ENCODE measurements at places on chromosomes 3 and 15.
A peak's percentile ranks its signal among the peaks of the same experiment; 100 is the strongest.

GRCh38 chr3:115638241-115638640 lies 14.9 kb downstream of the GAP43 start:
- no peak for DNase-seq

DNA sequence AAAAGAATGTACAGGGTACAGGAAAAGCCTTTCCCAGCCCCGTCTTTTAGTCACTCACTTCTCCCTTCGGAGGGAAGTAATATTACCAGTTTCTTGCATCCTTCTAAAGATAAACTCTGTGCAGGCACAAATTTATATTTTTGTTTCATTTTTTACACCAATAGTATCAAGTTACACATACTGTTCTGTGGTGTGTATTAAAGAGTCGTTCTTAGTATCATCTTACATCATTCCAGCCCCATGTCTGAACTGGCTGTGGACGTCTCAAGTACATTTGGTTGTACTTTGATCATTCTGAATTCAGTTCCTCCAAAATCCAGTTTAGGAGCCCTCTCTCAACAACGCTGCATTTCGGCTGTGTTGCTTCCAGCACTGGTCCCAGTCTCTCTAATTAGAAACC lies 68.7 kb downstream of the LMLN start:
- DNase-seq = no peak

- no peak for DNase-seq
Measured at GRCh38 chr15:78923480-78924360, 21.1 kb downstream of the CTSH start.

GRCh38 chr3:172520301-172520831 lies 2.9 kb downstream of the TNFSF10 start:
- DNase-seq = no peak

DNA sequence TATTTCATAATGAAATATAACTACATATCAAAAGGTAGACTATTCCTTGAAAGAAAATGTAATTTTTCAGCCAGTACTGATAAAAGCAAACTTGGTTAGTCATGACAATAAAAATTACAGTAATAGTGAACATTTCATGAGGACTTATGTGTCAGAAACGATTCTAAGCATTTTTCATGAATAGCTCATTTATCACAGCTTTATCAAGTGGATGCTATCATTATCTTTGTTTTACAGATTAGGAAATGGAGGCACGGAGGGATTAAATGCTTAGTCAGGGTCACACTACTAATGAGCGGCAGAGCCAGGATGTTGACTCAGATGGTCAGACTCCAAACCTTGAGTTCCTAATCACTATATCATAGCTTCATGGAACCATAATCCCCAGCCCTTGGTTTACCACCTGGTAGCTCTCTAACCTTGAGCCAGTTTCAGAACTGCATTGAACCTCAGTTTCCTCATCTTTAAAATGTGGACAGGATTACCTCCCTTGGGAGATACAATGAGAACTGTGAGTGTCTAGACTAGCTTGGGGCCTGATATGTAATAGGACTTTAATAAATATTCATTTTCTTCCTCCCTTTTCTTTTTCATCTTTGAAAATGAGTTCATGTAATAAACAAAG lies 85.4 kb downstream of the TNIK start:
- no peak for DNase-seq

DNA sequence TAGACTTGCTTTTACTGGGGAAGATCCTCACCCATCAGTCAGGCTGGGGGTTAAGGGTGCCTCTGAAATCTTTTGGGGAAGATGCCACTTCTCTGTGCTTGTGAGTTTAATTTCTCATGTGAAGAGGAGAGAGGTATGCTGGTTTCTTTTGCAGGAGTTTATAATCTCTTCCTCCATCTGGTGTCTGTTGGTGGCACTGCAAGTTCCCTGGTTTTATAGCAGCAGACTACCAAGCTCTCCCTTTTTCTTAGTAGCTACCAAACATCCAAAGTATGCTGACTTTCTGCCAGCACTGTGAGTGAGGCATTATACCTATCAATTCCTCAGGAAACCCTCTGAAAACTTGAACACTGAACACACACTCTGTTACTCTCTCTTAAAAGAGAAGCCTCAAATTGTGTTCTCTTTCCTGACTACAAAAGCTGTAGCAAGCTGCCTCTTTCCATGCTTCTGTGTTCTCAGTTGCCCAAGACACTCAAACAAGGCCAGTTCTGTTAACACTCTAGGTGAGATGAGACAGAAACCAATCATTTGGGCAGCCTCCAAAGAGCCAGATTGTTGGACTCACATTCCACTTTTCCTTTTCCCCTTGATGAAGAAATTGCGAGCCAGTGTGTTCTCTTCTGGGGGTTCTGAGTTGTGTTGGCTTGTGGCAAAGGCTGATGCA lies 299.5 kb downstream of the GAP43 start:
- DNase-seq = no peak

- DNase-seq = no peak
Measured at GRCh38 chr15:41487802-41488201, 5.9 kb upstream of the ITPKA start.

DNA sequence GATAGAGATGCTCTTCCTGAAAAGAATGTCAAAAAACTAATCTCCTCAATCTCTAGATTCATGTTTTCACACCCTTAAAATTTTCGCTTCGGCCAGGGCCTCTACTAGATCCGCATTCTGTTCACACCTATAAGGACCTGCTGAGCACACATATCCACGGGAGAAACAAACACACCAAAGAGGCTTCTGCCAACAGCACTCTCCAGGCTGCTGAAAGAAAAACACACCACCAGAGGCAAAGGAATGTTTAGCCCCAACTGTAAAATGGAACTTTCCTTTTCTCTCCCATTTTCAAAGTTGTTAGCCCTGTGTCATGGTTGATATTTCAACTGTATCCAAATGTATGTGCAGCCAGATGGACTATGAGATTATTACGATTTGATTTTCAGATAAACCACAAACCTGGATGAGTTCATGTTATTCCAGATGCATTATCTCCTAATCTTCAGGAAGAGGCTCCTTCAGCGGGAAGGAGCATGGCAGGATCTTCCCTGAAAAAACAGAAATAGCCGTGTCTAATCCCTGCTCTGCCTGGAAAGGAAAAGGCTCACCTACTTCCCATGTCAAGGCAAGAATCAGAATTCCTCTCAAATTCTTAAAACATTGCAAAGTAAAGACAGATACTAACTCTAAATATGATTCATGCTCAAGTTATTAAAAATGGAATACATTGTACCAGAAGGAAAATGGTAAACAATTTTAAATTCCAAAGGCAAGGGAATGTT lies 442.7 kb upstream of the NR2F2 start:
- DNase-seq = no peak

DNA sequence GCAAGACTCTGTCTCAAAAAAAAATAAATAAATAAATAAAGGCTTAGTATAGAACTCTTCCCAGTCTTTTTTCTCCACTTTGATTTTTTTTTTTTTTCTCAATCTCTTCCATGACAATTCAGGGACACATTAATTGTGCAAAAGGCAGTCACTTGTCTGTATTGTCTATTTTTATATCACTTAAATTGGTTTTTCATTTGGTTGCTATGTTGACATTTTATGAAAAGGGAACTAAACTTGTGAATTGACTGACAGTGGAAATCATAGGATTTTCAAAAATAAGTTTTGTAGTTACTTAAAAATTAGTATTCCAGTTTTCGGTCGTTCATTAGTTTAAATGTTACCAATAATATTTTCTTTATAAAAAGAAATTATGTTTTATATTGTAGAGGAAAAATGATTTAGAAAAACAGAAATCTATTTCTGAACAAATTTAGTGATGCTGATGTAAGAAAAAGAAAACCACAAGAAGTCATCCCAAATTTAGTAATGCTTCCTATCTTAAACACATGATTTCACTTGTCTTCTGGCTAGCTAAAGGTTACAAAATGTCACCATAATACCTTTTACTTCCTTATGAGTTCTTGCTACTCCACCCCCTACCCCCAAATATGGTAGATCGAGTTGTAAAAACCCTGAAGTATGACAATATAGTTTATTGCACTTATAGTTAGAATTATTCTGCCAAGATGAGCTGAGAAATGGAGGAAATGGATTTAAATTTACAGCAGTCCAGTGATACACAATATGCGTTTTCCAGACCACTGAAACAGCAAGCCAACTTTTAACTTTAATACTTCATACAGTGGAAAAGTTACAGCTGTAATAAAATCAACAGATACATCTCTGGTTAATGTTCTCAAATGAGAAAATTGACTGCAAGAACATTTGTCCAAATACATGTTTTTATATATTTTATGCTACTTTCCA lies 37.0 kb downstream of the PPARG start:
- no peak for DNase-seq

GRCh38 chr15:90327311-90327710 lies 24.8 kb upstream of the ZNF774 start:
- DNase-seq = no peak

DNA sequence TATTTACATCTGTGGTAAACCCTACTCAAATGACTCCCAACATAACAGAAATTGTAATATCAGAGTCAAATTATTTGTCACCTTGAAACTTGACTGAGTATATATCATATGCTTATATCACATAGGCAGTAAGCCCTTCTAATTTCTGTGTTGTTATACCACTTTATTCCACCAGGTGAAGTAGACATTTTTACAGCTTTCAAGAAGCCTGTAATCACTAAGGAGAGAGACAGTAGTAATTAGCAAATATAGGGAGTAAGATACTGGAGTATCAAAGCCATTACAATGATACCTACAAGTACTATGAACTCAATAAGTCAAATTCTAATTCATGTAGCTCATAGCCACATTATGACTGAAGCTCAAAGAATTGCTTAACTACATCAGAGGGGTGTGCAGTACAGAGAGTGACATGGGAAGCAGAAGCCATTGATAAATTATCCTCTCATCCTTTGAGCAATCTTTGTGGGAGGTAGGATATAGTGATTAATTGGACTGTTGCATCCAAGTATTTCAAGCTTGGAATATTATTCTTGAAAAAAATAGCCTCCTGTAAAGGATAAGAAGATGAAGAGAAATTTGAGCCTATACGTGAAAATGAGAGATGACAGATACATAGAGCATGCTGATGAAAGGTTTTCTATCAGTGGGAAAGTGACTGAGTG lies 1005.9 kb downstream of the ZPLD1 start:
- no peak for DNase-seq

- DNase-seq = peak; percentile 31
Measured at GRCh38 chr15:74620636-74621545, 5.3 kb downstream of the CLK3 start.

GRCh38 chr3:52200981-52201679 lies 3.2 kb downstream of the ALAS1 start:
- DNase-seq = no peak

DNA sequence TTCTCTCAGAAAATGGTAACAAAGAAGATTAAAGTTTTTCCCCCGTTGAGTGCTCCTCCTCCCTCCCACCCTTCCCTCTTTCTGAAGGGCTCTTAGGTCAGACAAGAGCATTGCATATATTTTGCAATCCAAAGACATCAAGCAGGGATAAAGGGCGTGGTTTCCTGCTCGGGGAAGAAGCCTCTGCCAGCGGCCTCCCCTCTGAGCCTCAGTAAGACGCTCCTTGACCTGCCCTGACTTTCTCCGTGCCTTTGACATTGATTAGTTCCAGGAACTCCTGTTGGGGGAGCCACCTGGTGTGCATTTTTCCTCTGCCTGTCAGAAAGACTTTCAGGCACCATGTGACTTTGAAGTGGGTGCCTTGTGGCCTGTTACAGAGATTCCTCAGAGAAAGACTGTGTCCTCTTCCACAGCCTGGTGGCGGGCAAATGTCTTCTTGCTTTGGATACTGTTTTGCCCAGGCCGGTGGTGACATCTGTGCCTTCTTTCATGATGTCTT lies 87.2 kb upstream of the TBL1XR1 start:
- DNase-seq = no peak

DNA sequence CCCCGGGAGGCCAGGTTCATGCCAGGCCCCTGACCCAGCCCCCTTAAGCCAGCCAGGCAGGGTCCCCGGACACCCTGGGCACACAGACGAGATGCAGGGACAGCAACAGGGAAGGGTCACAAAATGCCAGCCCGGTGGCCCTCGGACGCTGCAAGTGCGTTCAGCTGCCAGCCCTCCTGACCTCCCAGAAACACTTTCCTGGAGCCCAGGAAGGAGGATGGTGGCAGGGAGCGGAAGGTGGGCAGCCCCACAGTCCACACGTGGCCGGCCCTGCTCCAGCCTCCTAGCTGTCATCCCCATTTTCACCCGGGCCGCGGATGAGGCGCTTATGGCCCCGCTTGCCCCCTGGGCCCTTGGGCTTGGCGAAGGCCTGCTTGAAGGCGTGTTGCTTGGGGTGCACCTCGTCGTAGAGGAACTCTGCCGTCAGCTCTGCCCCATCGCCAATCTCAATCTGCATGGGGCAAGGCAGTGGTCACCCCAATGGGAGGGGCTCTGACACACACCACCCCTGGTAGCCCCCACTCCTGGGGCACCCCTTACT lies 3.4 kb upstream of the TLR9 start:
- no peak for DNase-seq

- no peak for DNase-seq
Measured at GRCh38 chr3:128296469-128297251, 143.4 kb downstream of the EEFSEC start.

DNA sequence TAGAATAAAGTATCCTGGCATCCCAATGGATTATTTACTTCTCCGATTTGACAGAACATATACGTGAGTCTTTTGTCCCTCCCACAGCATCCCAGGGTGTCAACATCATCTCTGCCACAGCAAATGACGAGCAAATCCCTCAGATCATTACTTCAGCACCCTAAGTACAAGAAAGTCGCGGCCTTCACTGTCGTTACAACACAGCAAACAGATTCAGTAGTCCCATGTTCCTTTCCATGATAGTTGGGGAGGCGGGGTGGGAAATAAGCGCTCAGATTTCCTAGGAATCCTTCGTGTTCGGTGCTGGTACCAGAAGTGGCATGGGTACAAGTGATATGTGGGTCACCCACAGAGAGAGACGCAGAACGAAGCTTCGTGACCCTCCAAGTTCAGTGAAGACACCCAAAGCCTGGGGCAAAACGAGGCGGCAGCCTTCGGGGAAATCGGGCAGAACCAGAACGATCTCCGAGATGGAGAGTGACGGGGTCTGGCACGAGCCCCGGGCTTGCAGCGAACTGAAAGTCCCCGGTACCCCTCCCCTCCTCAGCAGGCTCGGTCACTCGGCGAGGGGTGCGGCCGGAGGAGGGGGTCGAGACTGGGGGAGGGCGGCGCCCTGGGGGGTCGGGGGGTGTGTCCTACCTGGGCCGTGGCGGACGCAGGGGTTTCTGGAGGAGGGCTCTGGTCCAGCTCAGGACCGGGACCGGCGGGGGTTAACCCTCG lies 619 bp downstream of the TTBK2 start:
- peak; percentile 15 for DNase-seq

GRCh38 chr15:69491038-69491505 lies 38.5 kb downstream of the RPLP1 start:
- no peak for DNase-seq

DNA sequence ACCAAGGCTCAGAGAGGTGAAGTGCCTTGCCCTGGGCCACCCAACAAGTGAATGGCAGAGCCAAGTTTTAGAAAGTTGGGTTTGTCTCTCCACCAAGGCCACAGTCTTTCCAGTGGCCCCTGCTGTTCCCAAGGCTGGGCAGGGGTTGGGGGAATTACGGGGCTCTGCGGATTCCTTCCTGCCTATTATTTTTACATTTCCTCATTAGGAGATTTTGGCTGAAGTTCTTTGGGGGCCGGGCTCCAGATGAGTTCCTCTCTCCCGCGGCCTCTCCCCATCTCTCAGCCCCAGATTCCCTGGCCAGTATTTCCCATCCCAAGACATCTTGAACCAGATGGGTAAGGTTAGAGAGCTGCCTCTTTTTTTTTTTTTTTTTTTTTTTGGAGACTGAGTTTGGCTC lies 44.0 kb upstream of the SMAD6 start:
- no peak for DNase-seq
